ENCODE measurements at places on chromosomes 1 and 21.

GRCh38 chr21:45022348-45022675, 52.1 kb upstream of the ADARB1 start:
- DNase-seq = no peak

GRCh38 chr1:111204983-111205713, 4.7 kb upstream of the DENND2D start:
- DNase-seq = no peak

DNA sequence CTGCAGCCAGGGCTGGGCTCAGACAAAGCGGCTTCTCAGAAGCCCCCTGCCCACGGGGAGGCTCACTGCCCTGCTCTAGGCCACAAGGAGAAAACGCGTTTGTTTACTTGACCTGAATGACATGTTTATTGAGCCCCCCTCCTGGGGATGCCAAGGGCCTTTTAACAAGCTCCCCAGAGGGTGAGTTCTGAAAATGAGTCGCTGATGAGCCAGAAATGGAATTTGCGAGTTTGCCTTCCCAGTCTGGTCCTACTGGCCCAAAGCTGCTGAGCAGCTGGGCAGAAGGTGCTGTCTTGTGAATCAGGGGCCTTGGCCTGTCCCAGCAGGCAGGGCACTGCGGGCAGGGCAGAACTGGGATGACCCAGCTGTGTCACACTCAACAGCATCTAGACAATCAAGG, 120.6 kb downstream of the SYF2 start:
- no peak for DNase-seq

- no peak for DNase-seq
These were observed 10.0 kb downstream of the RPTN start for GRCh38 chr1:152148981-152149380.

GRCh38 chr1:21229246-21230000, 52.7 kb upstream of the EIF4G3 start:
- no peak for DNase-seq

DNA sequence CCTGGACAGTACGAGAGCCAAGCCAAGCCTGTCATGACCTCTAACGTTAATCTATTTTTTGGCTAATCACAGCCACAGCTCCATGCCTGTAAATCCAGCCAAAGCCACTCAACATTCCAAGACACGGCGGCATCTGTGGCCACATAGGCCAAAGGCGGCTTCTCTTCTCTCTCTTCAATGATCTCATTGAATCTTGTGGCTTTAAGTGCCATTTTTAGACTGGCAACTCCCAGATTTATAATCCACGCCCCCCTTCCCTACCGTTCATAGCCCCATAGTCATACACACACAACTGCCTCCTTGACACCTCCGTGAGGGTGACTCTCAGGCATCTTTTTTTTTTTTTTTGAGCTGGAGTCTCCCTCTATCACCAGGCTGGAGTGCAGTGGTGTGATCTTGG, 5.7 kb upstream of the SELENON start:
- DNase-seq = no peak

DNA sequence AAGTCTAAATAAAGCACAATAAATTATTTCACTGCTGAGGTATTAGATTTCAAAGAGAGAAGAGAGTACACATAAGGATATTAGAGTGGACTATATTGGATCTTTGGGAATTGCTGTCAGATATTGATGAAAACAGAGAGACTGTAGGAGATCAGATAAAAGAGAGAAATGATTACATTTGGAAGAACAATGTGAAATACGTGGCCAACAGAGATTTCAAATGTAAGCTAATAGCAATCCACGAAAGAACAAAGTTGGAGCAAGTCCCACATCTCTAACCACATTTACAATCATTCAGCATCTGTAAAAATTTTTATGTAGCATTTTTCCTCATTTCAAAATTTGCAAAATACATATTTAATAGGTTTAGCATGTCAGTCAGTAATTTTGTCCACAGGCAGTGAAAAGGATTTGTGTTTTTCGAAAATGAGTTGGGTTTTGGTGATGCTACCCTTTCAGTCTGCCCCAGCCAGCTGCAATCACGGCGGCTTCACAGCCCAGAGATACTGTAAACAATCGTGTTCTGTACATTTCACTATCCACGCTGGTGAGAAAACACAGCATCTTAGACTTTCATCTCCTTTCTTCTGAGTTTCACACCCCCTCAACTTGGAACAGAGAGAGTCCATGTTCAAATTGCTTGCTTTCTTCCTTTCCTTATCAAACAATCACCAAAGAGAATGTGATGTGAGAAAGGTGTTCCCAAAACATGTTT, 209.1 kb upstream of the LYPLAL1 start:
- no peak for DNase-seq

All from HepG2 (cell line).